Umbilical cord (tissue), 2 donors: ENCODE measurements at places on chromosomes 6 and 20.

DNA sequence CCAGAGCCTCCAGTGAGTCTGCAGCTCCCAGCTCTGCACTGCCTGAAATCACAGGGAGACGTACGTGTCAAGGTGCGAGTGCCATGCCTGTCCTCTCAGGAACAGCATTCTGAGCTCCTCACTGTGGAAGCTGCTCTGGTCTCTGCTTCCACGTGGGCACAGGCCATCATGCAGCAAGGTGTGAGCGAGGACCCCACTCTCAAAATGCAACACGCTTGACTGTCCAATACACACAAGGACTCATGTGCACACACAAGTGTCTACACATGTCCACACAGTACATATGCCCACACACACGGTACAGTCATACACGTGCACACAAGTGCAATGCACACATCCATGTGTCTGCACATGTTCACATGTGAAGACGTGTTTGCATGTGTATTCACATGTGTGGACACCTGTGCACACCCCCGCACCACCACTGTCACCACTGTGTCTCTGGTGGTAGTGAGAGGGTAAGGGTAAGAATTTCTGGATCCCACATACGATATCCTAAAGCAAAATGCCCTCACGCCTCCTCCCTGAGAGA, 260.5 kb downstream of the DLL1 start:
- no peak for DNase-seq

GRCh38 chr6:27091661-27092315, 155.7 kb upstream of the PRSS16 start:
- DNase-seq: peak; percentile 60

DNA sequence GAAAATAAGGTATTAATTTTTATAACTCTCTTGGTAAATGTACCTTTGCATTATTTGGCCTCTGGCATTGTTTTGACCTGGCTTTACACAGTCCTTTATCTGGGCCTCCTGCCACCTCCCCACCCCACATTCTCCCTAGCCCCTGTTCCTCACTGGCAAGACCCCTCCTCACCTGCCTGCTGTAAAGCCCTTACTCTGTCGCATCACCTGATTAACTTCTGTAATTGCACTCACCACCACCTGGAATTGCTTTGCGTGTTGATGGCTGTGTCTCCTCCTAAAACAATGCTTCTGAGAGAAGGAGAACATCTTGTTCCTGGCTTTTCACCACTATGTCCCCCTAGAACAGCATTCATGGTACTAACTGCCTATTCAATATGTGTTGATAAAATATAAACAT, 24.8 kb downstream of the SNX9 start:
- no peak for DNase-seq

- no peak for DNase-seq
Observed at GRCh38 chr20:61166324-61166723, 85.7 kb upstream of the CDH4 start.

DNA sequence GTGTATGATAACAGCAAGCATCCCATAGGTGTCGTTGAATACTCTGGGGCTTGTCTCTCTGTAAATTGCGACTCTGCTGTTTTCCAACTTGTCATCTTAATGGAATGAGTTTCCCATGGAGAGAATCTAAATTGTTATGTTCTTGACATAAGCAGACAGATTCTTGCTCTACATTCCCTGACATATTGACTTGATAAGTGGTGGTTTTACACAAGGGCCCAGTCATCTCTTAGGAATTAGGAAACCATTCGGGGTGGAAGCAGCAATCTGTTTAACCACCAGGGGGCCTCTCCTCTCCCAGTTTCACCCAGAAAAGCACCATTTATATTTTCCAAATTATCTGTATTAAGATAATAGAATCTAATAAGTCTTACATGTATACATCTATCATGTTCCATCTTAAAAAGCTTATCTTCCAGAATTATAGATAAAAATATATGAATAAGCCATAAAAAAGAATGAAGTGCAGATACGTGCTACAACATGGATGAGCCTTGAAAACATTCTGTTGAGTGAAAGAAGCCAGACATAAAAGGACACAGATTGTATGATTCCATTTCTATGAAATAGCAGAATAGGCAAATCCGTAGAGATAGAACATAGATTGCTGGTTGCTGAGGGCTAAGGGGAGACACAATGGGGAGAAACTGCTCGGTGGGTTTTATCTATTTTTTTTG, 23.1 kb upstream of the MROH8 start:
- DNase-seq: peak; percentile 88

DNA sequence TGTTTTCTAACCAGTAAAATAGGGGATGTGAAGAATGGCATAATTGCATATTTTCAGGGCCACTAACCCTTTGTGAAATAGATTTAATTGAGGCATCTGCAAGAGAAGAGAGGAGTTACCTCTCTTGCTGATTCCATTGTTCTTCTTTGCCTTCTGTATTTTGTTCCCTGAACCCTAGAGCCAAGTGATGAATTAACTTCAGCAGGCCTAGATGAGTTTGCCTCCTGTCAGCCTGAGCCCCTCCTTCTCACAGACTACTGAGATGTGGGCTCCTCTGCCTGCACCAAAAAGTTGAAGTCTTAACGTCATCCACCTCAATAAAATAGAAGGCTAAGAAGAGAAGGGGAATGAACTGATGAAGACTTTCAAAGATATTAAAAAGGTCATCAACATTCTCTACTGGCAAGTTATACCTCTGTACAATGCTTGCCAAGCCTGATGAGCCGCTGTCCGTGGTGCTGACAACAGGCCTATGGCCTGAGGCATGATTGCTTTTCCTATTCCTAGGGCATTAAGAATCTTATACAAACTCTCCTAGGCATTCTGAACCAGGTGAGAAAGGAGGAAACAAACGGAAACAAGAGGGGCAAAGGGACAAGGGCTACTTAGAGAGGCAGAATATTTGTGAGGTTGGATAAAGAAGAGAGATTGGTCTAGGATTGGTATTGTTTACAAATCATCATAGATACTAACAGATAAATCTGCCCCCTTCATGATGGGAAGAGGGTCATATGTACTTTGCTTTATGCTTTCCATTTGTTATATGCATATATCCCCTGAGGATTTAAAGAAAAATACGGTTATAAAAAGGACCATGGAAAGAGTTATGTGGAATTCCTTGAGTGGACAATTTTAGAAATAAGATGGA, 46.8 kb downstream of the CD24 start:
- peak; percentile 61 for DNase-seq

DNA sequence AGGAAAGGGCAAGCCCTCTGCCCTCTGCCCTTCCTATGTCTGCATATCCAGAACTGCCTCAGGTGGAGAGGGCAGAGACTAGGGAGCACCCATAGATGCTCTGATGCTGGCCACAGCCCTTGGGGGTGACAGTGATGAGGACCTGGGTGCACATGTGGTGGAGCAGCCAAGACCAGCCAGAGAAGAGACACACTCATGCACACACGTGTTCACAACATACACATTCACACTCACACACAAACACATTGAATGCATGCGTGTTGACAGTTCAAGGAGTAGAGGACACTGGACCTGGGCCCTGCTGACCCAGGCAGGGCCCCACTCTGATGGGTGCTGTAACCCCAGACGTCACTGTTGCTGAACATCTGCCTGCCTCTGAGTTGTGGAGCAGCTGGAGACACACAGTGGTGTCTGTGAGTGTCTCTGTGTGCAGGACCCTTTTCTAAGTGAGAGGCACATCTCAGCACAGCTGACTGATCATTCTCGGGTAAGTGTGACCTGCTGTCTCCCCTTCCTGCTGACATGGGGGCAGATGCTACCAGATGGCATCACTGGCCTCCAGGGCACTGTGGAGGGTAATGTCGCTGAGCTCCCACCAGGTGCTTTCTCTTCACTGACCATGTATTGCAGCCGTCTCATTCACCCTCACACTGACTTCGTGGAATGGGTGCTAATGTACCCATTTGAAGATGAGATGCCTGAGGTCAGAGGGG, 30.1 kb upstream of the MAS1L start:
- DNase-seq: no peak

GRCh38 chr6:111200350-111201243, 113.3 kb downstream of the SLC16A10 start:
- peak; percentile 5 for DNase-seq

- DNase-seq: no peak
Observed at GRCh38 chr6:136527831-136528230, 22.4 kb downstream of the MAP7 start.

DNA sequence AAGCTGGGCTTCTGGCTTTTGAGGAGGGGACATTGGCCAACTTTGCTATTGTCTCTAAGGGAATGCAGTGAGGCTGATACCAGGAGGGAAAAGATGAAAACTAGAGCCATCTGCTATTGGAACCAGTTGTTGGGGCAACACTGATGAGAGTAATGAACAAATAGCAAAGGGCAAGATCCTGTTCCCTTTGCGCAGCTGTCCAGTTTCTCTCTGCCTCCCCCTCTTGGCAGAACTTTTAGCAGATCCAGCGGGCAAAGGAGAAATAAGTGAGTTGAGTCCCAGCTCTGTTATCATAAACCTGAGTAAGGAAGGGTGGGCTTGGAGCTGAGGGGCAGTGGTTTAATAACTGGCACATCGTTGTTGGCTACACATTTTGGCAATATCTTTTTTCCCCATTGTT, 126.8 kb downstream of the AKAP7 start:
- DNase-seq: no peak

GRCh38 chr6:71367756-71368155, 79.1 kb downstream of the OGFRL1 start:
- DNase-seq: no peak

- no peak for DNase-seq
Observed at GRCh38 chr6:45775026-45775697, 240.5 kb downstream of the CLIC5 start.

- peak; percentile 96 for DNase-seq
Observed at GRCh38 chr6:169292338-169293124, 38.9 kb upstream of the THBS2 start.

GRCh38 chr20:61768571-61769285, 297.0 kb downstream of the TAF4 start:
- no peak for DNase-seq
